ENCODE measurements at places on chromosomes 5 and 9.
A peak's percentile ranks its signal among the peaks of the same experiment; 100 is the strongest.

DNA sequence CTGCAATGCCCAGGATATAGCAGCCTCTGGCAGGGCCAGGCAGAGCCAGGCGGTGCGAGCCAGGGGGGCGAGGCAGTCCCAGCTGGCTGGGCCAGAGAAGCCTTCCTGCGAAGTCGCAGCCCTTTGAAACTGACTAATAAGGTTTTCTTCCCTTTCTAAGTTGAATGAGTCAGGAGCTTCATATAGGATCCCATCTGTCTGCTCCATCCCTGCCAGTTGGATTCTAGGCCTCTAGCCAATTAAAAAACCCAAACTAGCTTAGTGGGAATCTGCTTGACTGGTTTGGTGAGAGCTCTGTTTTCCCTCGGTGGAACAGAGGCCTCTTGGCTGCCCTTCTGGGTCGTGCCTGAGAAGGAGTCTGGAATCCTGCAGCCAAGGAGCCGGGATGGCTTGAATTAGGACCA, 70.1 kb upstream of the RAPGEF1 start:
- peak; percentile 97 for DNase-seq

DNA sequence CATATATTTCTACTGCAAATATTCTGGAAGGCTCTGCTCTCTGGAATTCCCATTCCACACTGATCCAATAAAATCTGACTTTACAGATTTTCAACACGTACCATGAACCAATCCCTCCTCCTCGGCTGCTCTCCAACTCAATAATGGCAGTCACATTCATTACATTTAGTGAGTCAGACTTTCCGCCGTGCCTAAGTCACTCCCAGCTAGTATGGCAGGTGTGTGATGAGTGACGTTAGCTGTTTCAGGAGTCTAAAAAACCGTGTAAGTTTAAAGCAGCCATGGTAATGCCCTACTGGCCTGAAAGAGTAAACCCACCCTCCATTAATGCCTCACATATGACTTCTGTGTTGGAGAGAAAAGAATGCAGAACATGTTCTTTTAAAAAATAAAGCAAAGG, 3.3 kb downstream of the FBN2 start:
- no peak for DNase-seq

GRCh38 chr5:40986666-40987065, 77.4 kb downstream of the C7 start:
- DNase-seq: no peak

DNA sequence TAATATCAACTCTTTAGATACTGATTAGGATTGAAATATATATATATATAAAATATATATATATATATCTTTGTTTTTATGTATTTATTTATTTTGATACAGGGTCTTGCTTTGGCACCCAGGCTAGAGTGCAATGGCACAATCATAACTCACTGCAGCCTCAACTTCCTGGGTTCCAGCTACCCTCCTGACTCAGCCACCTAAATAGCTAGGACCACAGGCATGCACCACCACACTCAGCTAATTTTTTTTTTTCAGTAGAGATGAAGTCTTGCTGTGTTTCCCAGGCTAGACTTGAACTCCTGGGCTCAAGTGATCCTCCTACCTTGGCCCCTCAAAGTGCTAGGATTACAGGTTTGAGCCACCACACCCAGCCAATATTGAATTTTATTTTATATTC, 20.6 kb upstream of the CDH6 start:
- no peak for DNase-seq

DNA sequence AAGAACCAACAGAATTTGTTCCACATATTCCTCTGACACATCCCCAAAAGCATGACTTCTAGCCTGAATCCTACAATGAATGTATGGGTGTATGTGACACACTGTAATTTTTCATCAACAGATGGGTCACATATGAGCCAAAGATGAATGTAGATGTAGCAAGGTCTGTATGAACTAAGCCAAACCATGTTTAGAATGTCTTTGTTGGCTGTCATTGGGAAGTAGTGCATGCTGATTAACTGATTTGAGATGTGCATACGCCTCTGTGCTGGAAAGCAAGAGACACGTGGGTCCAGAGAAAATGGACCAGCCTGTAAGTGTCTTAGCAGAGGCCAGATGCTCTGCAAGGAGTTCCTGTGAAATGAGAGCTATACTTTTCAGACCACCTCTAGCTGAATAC, 222.0 kb downstream of the COMMD10 start:
- DNase-seq: no peak

GRCh38 chr9:76610011-76610352, 151.0 kb downstream of the GCNT1 start:
- DNase-seq: no peak
